ENCODE measurements at places on chromosomes 6 and 20.

GRCh38 chr20:51512645-51513044, 29.9 kb downstream of the NFATC2 start:
- DNase-seq, result no peak

- no peak for DNase-seq
Observed at GRCh38 chr20:63032861-63033793, 26.4 kb upstream of the BHLHE23 start.

DNA sequence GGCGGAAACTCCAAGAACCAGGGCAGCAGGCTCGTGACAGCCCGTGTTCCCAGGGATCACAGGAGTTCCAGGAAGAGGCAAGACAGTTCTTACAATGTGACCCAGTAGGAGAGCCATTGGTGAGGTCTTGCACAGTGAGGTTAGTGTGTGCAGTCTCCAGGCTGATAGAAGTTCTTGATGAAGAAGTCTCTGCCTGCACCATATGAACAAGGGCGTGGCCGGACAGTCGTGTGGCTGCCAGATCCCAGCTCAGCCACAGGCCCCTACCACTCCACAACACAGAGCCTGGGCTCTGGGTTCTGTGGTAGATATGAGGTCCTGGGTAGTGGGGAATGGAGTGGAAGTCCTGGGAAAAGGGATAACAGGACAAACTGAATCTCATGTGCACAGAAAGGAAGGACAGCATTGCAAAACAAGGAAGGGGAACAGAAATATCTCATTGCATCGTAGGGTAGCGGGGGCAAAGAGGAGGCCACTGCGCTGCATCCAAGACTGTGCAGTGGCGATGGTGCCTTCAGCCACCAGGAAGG, 65.2 kb downstream of the STX11 start:
- peak; percentile 53 for DNase-seq

DNA sequence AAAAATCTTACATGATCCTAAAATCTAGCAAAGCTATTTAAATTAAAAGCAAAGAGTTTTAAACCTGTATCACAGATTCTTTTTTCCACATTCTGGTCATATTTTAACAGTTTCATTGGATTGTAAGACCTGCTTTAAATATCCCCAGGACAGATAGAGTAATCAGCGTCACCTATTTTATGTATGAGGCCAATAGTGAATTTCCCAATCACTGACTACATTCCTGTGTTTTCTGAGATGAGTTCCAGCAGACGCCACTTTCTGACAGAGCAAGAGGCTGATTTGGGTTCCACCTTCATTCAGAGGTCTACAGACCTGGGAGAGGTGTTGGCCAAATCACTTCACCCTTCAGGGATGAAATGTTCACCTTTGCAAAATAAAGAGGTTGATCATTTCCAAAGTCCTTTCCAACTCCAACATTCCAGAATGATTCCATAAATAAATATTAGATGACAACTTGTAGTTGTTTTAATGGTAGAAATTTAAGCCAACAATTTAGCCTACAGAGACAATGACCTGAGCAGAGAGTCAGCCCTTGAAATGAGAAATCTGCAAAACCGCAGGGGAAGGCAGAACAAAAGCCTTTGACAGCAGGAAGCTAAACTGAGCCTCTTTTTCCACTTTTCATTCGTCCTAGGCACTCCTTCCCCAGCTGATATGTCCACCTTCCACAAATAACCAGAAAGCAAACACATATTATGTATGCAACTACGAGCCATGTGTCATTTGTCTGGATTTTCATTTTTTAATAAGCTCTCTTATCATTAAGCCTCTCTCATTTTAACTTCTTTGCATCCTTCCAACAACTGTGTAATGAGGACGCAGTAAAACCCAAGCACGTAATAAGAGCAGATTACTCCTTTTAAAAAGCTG, 105.2 kb downstream of the TFAP2A start:
- no peak for DNase-seq

GRCh38 chr20:51087266-51087665, 64.4 kb upstream of the KCNG1 start:
- DNase-seq, result no peak
